Cardiac muscle cell (in vitro differentiated cells and primary cell): ENCODE measurements at places on chromosomes 11 and 22. TPM values are rescaled to one million over a fixed set of nuclear protein-coding genes. Genes with fewer than 3 reads are reported as not detected.

- peak; percentile 74 for DNase-seq
These were observed 50.0 kb downstream of the C11orf58 start for GRCh38 chr11:16788141-16789062.

KCNK4 gene
- total RNA-seq: not detected in 2 replicates

BTBD18 gene
- total RNA-seq: not detected in 2 replicates

PKP3 gene
- total RNA-seq: 0.09 and 0.70 TPM in 2 replicates

DAGLA gene
- 5.5 and 6.3 TPM in 2 replicates for total RNA-seq

HPX gene
- total RNA-seq: 0.95 TPM in 1 of 2 replicates, not detected in the other

GRCh38 chr11:47276923-47277322 is 7.0 kb downstream of the MADD start:
- no peak for DNase-seq

DUSP8 gene
- 0.51 and 0.60 TPM in 2 replicates for total RNA-seq

GRCh38 chr11:69444381-69445130 is 36.9 kb upstream of the LINC01488 start:
- peak; percentile 48 for DNase-seq

- DNase-seq: no peak
These were observed 5.5 kb upstream of the MYO18B start for GRCh38 chr22:25736378-25737011.

DNA sequence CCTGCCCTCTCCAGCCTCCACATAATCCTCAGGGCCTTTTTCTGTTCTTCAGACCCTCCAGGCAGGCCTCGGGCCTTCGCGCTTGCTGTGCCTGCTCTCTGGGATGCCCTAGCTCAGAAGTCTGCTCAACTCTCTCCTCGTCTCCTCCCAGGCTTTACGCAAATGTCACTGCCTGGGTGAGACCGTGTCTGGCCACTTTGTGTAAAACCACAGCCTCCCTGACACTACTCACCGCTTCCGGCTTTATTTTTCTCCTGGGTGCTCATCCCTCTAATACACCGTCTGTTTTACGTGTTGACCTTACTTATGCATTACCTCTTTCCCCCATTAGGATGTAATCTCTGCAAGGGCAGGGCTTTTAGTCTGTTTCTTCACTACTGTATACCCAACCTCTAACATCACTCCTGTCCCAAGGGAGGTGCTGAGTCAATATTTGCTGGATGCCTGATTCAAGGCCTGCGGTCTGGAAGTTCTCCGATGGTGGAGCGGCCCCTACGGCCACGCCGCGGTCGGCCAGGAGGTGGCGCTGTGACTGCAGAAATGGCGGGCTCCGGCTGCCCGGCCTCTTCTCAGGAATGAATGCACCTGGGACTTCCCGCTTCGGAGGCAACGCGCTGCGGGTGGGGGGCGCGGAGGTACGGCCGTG is 58.2 kb upstream of the THY1 start:
- peak; percentile 98 for DNase-seq

DNA sequence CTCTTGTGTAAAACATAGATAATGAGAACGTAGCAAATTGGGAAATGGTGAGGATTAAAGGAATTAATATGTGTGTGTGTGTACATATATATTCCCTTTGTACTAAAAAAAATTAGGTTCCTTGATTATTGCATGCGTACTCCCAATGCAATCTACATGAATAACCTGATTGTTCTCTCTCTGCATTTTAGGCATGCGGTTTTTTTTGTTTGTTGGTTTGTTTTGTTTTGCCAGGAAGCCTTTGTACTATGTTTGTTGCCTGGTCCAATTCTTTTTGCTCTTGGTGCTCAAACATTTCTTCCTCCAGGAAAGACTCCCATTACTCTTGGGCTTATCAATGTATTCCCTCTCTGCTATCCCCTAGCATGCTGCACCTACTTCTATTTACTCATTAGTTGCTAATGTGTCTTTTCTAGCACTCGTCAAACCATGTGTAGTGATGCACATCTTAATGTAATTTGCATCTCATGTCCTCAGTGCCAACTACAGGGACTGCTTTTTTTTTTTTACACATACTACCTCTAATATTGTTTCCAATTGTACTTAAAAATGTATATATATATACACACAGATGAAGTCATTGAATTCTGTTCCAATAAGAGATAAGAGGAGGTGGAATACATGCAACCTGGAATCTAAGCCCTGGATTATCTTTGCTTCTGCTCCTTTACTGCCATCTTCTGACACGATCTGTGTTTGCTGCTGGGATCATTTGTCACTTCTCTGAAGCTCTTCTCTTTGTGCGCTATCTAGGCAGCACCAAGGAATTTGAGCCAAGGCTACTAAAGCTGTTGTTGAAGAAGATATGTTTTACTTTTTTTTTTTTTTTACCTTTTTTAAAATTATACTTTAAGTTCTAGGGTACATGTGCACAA is 197.2 kb upstream of the ANO3 start:
- peak; percentile 18 for DNase-seq

- DNase-seq: no peak
These were observed 60.1 kb downstream of the DCUN1D5 start for GRCh38 chr11:103031834-103032233.

DNA sequence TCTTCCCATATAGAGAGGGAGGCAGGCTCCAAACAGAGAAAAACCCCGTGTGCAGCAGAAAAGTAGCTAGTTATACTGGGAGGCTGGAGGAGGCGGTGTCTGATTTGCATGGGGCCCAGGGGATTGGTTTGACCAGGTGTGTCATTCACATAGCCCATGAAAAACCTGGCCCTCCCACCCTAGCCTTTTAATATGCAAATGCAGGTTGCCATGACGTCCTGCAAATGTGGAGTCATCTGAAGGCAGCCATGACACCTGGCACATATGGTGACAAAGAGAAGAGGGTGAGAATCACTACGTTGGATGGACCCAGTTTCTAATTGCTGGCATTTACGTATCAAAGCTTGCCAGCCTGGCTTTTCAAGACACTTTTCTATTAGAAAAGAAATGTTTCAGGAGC is 57.8 kb downstream of the FAM181B start:
- no peak for DNase-seq

DNA sequence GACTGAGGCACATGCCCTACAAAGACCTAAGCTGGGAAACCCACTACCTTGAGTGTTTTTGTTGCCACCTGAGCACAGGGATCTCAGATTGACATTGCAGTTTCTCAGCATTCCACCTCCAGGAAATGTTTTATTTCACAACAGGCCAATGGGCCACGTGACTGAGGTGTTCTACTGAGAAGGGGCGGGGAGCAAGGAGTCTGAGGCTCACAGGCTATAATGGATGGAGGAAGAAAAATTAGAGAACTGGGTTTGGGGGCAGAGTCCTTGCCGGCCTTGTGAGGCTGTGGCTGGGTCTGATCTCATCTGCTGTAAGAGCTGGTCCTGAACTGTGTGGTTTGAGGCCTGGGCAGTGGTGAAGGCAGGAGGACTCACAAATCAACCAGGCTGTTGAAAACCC is 40.7 kb downstream of the ZNF202 start:
- DNase-seq: no peak

LRRC74B gene
- total RNA-seq: 0.12 TPM in 1 of 2 replicates, not detected in the other

DNA sequence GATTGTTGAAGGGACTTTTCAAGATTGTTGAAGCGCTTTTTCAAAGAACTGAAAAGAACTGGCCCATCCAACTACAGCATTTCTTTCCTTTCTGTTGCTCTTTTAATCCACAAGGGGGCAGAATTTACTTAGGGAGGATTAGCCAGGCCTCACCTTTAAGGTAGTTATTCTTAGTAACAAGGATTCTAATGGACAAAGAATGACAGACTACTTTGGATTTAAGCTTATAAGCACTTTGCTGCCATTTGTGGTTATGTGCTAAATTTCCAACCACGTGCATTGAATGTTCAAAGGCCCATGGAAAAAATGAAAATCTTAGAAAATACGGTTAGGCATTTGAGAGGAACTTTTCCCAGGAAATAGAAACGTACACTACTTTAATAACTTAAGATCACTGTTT is 49.5 kb upstream of the HSPA8 start:
- peak; percentile 62 for DNase-seq

HTR3B gene
- not detected in 2 replicates for total RNA-seq

TUT1 gene
- total RNA-seq: 14.9 and 29.1 TPM in 2 replicates

SIK3 gene
- 27.4 and 58.5 TPM in 2 replicates for total RNA-seq

DNA sequence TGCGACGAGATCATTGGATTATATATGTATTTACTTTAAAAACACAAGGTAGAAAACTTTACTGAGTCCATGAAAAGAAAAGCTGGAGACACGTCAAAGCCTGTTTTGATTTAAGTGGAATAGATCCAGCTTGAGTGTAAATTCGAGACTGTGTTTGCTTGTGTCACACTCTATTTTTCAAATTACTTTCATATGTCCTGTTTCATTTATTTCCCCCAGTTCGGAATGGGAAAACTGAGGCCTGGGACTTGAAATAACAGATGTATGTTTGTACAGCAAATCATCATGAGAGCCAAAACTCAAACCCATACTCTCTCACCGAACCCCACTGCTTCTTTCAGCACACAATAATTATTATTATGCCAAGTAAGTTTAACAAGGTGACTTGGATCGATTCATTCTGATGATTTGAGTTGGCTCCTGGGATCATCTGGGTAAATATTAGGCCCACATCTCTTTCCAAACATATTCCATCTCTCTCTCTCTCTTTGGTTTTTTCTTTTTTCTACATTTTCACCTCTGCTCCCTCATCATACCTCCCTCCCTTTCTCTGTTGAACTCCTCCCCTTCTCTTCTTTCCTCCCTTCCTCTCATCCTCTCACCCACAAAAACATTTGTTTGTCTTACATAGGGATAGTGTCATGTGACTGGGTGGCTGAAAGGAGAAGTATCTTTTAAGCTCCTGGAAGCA is 21.2 kb downstream of the FZD4 start:
- DNase-seq: no peak

- DNase-seq: no peak
These were observed 81.8 kb upstream of the KCNQ1OT1 start for GRCh38 chr11:2781408-2782274.

MYO18B gene
- 71.8 and 178 TPM in 2 replicates for total RNA-seq

- DNase-seq: no peak
These were observed 12.7 kb upstream of the LARGE1 start for GRCh38 chr22:33932997-33933396.

MFRP gene
- total RNA-seq: not detected in 2 replicates

GRCh38 chr22:25375683-25376082 is 156.2 kb downstream of the CRYBB2 start:
- DNase-seq: no peak

DNA sequence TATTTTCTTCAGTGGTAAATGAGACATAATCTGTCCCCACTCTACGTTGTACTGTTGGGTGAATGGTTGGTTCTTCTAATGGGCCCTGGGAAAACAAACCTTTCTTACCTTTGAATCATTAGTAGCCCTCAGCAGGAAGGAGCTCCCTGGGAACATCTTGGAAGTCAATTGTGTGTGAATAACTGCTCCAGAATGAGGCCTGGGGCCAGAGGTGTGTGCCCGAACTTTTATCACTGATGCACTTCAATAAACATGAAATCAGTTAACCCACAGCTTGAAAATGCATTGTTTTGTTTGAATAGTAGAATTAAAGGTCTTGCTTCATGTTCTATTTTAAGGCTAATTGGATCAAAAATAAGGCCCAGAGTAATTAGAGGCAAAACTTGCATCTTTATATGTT is 67.1 kb downstream of the NAV2 start:
- no peak for DNase-seq

DNA sequence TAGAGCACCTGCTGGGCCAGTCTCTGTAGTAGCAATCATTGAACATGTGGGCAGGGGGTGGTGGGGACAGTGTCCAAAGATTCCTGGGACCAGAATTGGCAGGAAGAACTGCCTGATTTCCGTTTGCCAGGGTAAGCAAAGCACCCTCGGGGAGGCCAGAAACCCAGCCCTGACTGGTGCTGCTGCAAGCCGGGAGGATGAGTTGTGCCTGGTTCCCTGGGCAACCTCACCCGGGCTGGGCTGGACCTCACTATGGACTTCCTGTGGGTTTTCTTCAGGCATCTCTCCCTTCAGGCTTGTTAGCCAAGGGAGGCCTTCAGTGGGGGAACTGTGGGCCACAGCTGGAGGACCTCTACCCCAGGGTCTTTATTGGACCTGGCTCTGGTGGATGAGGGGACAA is 8.0 kb upstream of the POU2F3 start:
- no peak for DNase-seq

DNA sequence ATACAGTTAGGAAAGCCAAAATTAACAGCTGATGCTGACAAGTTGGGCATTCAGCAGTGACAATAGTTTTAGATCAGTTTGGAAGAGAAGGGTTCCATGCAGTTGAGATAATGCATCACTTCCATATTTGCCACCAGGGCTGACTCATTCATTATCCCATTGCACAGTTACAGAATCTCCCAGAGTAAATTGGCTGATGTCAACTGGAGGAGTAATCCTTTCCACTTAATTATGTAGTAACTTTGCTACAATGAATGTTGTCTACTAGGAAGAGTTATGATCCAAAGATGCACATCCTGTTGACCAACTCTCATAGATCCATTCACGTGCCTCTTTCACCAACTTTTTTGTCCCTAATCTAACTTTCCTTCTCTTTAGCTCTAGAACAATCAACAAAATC is 123.3 kb upstream of the LUZP2 start:
- no peak for DNase-seq

- peak; percentile 38 for DNase-seq
These were observed 37.6 kb downstream of the NAT10 start for GRCh38 chr11:34143048-34143447.

- no peak for DNase-seq
These were observed 129.5 kb downstream of the SEZ6L start for GRCh38 chr22:26298605-26299310.

DNA sequence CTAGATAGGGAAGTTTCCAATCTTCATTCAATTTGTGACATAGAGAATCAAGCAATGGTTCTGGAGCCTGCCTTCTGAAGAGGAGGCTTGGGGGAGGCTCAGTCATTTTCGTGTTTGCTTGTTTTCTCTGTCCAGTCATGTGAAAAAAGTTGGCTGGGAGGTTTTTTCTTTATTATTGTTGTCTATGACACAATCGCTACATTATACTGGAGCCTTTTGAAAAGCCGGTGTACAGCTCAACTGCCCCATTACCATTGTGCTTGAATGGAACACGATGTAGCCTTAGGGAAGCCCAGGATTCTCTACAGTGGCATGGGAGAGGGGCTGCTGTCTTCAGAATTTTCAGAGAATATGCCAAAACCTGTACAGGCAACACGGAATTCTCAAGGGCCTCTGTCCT is 57.9 kb upstream of the NCAM1 start:
- no peak for DNase-seq

GRCh38 chr11:32931606-32932005 is 39.0 kb downstream of the QSER1 start:
- DNase-seq: peak; percentile 19
